ENCODE measurements at places on chromosomes 1 and 21. TPM values are rescaled to one million over a fixed set of nuclear protein-coding genes. Genes with fewer than 3 reads are reported as not detected.

GRCh38 chr1:41394959-41395956 lies 34.0 kb downstream of the FOXO6 start:
- H3K4me1 ChIP-seq, result peaks cover 59% of the 10 kb centered on the region
- peaks cover 3% of the 10 kb centered on the region for H3K36me3 ChIP-seq
- peaks cover 6% of the 10 kb centered on the region for H3K27me3 ChIP-seq
- DNase-seq, result peak; percentile 78
- no peak overlapping the region for H3K27ac ChIP-seq

DNA sequence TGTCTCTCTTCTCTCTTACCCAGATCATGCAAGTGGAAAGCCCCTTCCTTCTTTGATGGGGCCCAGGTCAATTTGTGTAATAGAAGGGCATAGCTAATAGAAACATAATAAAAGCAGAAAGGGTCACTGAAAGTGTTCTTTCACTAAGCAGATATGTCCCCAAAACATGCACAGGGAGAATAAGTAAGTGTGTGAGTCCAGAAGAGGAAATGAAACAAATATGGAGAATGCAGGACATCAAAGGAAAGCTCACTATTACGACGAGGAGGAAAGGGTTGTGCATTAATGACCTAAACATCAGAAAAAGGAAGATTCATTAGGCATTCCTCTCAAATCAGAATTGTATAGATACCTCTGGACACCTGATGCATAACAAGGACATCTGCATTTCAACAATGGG lies 81.4 kb upstream of the SMYD2 start:
- no peak overlapping the region for H3K27ac ChIP-seq
- H3K4me1 ChIP-seq, result peaks cover 2% of the 10 kb centered on the region
- H3K27me3 ChIP-seq, result no peaks in the 10 kb centered on the region
- H3K36me3 ChIP-seq, result no peaks in the 10 kb centered on the region

DNA sequence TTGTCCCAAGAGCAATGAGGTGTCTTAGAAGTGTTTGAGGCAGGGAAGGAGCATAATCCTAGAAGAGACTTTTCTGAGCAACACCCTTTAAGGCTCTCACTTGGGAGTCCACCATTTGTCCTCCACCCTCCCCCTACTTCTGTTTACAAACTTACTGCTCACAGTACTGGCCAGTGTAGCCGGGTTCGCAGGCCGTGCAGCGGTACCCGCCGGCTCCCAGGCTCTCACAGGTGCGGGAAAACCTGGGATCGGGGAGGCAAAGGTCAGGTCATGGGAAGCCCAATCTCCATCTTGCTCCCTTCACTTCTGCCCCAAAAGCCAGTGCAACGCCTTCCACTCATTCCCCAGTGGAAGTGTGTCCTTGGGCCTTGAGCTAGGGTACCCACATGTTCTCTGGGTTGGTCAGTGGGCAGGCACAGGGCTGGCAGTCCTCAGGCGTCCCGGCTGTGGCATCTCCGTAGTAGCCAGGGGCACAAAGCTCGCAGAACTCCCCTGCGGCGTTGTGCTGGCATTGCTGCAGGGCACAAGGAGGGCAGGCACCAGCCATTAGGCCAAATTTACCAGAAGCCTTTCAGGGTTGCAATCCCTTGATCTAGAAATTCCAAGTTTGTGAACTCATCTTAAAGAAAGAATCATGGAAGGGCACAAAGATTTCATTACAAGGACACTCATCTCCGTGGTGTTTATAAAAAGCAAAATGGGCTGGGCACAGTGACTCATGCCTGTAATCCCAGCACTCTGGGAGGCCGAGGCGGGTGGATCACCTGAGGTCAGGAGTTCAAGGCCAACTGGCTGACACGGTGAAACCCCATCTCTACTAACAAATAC lies 49.8 kb downstream of the LDLRAD2 start:
- DNase-seq, result no peak
- H3K36me3 ChIP-seq, result peaks cover 45% of the 10 kb centered on the region
- H3K27me3 ChIP-seq, result no peaks in the 10 kb centered on the region
- H3K27ac ChIP-seq, result no peak overlapping the region

DNA sequence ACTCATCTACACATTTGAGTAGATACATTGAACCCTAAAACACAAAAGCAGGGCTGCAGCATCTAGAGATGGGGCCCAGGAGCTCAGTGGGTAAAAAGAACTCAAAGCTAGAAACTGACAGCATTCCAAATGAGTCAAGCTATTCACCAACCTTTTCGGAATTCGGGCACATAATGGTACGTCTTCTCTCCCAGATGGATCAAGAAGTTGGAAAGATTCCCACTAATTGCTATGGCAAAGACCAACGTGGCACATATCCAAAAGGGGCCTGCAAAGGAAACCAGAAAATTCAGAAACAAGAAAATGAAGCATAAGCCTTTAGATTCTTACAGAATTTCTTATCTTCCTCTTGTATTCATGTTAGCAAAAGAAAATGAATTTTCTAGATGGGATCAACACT lies 18.4 kb downstream of the YIPF1 start:
- DNase-seq, result no peak
- no peaks in the 10 kb centered on the region for H3K4me1 ChIP-seq

DNA sequence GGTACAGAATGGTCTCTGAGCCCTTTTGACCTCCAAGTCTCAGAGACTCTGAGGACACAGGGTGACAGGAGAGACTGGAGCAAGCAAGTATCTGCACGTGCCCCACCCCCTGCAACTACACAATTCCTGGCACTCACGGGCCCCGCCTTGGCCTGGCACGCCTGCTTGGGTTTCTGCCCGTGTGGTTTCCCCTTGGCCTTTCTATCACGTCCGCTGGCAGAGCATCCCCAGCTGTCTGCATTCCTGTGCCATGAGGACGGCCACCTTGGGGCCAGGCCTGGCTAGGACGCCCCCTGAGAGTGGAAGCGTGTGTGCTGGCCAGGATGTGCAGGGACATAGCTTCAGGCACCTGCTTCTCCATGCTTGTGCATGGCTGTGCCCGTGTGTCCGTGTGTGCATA lies 14.3 kb upstream of the EDN2 start:
- no peaks in the 10 kb centered on the region for H3K36me3 ChIP-seq
- no peak overlapping the region for H3K4me3 ChIP-seq
- DNase-seq, result no peak
- peaks cover 14% of the 10 kb centered on the region for H3K27me3 ChIP-seq

DNA sequence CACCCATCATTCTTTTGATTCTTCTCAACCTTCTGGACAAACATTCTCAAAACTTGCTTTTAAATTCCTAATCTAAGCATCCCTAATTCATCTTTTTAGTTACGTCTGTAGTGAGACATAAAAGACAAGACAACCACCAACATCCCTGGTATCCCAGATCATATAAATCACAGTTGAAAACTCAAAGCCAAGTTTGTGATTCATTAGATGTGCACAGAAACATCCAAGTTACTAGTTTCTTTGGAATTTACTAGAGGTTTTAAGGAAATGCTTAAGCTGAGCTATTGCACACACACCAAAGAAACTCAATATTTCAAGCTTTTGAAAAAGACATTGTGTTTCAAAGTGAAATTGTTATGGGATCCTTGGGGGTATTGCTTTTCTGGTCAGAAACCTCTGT lies 47.6 kb downstream of the ATP6V1G3 start:
- no peak overlapping the region for H3K4me3 ChIP-seq
- no peaks in the 10 kb centered on the region for H3K27me3 ChIP-seq
- H3K27ac ChIP-seq, result no peak overlapping the region
- no peaks in the 10 kb centered on the region for H3K36me3 ChIP-seq

SLC37A1 gene
- total RNA-seq, result 25.8 TPM

GRCh38 chr1:18299441-18300338 lies 181.0 kb upstream of the KLHDC7A start:
- peak overlapping the region; percentile 95 for H3K27ac ChIP-seq
- DNase-seq, result peak; percentile 52
- H3K4me1 ChIP-seq, result peaks cover 53% of the 10 kb centered on the region
- H3K36me3 ChIP-seq, result peaks cover 12% of the 10 kb centered on the region
- H3K27me3 ChIP-seq, result no peaks in the 10 kb centered on the region

- 0 out of 2 replicates have a peak, but pooled peaks cover 3% of the 10 kb centered on the region for H3K4me1 ChIP-seq
- H3K4me3 ChIP-seq, result no peak overlapping the region
- no peak for DNase-seq
- no peaks in the 10 kb centered on the region for H3K36me3 ChIP-seq
- no peak overlapping the region for H3K27ac ChIP-seq
These were observed 39.8 kb upstream of the WNT4 start for GRCh38 chr1:22182715-22183114.

DNA sequence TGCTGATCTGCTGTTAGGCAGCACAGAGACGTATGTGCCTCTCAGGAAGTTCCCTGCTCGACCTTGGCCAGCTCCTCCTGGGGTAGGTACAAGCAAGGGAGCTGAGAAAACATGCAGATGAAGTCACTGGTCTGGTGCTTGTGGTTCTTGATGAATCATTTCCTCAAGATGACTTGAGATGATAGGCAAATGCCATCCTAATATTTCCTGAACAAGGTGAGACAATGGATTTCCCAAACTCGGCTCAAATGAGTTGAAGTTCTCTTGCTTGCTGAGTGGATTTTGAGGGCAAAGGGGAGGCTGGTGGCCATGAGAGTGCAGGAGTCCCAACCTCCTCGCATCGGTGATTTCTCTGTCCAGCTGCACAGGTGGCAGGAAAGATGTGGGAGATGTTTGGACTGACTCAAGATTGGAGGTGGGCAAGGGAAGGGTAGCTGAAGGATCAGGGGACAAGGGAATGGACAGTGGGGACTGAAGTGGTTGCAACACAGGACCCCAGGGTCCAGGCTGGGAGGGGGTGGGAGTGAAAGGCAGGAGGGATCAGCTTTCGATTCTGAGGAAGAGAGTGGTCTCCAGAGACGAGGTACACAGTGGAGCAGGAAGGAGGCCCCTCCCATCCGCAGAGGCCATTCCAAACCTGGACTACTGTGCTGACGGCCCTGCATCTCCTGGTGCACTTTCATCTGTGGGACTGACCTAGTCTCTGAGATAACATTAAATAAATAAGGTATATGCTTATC lies 63.9 kb downstream of the CAPN2 start:
- H3K27me3 ChIP-seq, result no peaks in the 10 kb centered on the region
- H3K4me3 ChIP-seq, result no peak overlapping the region
- DNase-seq, result no peak
- H3K4me1 ChIP-seq, result peaks cover 17% of the 10 kb centered on the region

DNA sequence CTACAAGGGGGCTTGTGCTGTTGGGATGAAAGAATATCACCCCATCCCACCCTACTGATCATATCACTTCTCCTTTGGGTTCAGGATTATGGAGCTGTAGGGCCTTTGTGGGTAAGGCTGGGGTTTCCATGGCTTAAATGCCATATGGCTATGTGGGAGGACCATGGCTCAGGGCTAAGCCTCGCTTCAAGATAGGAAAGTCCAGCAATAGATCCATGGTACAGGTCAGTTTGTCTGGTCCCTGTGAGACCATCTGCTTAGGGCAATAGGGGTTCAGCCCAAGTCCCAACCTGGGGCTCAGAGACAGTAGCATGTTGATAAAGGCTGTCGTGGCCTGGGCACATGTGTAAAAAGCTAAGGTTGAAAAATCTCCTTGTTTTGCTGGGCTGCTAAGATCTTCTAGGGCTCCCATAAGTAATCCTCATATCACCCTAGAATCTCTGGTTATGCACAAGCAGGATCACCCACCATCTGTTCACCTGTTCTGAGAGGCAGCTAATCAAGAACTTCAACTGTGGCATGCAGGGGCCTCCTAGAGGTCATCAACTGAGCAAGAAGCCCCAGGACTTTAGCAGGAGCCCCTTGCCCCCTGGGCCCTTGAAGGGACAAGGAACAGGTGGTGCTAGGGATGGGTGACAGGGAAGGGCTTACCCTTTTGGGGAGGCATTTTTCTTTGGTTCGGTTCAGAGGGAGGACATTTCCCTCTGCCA lies 66.5 kb downstream of the UBE2T start:
- H3K36me3 ChIP-seq, result no peaks in the 10 kb centered on the region
- H3K27me3 ChIP-seq, result peaks cover 4% of the 10 kb centered on the region
- peaks cover 3% of the 10 kb centered on the region for H3K4me1 ChIP-seq
- no peak for DNase-seq
- no peak overlapping the region for H3K4me3 ChIP-seq
- no peak overlapping the region for H3K27ac ChIP-seq

DNA sequence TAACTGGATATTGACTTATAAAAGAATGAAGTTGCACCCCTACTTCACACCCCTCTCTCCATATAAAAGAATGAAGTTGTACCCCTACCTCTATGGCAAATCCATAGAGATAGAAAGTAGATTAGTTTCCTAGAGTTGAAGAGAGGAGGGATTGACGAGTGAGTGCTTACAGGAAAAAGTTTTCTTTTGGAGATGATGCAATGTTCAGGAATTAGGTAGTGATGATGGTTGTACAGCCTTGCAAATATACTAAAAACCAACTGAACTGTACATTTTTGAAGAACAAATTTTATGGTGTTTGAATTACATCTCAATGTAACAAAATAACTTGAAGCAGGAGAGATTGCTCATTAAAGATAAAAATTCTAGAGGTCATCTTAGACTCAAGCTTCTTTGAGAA lies 272.9 kb downstream of the GPR52 start:
- no peak overlapping the region for H3K4me3 ChIP-seq
- H3K4me1 ChIP-seq, result no peaks in the 10 kb centered on the region
- no peak overlapping the region for H3K27ac ChIP-seq
- no peaks in the 10 kb centered on the region for H3K36me3 ChIP-seq
- H3K27me3 ChIP-seq, result no peaks in the 10 kb centered on the region

DNA sequence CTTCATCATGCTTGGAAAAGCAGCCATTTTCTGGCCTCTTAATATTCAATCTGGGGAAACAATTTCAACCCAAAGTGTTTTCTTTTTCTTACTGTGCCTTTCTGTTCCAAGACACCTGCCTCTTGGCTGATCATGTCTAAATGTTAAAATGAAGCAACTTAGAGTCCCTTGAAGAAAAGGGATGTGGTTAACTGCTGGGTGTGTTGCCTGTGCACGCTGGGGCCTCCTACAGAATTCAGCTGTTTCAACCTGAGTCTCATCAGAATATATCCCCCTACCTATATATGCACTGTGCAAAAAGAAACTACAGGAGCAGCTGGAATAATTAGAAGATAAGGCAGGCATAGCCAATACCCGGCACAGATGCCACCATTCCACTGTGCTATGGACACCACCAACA lies 222.0 kb downstream of the OMA1 start:
- no peak overlapping the region for H3K27ac ChIP-seq
- DNase-seq, result no peak
- H3K27me3 ChIP-seq, result no peaks in the 10 kb centered on the region

CATSPERE gene
- total RNA-seq, result 0.30 TPM

DNA sequence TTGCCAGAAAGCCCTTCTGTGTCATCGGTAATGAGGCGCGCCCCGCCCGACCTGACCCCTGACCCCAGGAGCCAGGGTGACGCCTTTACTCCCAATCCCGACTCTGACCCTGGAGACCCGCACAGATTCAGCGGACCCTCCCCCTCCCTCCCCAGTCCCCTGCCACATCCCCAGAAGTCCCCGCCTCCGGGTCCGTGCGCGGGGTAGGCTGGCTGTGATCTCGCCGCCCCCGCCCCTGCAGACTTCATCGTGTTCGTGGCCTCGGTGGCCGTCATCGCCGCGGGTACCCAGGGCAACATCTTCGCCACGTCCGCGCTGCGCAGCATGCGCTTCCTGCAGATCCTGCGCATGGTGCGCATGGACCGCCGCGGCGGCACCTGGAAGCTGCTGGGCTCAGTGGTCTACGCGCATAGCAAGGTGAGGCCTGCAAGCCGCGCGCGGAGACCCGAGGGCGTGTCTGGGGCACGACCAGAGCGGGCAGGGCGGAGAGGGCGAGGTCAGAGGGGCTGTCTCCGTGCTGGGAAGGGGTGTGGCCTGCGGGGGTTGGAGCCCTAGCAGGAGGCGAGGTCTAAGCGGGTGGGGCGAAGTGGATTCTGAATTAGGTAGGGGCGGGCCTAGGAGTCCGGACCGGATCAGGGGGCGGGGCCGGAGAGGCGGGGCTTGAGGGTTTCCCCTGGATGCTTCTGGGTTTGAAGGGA lies 34.8 kb downstream of the KCNQ4 start:
- H3K27ac ChIP-seq, result no peak overlapping the region
- no peaks in the 10 kb centered on the region for H3K36me3 ChIP-seq
- peak overlapping the region; percentile 68 for H3K4me3 ChIP-seq
- H3K27me3 ChIP-seq, result peaks cover 21% of the 10 kb centered on the region

SLC30A2 gene
- total RNA-seq, result 0.41 TPM
